Stimulated activated CD8-positive, alpha-beta memory T cell treated with anti-CD3 and anti-CD28 coated beads, Interleukin-7, amount 100 ng/mL, for 1 hour (primary cell): ENCODE measurements at places on chromosomes 11 and 22.

GRCh38 chr11:121814962-121815361 lies 301.1 kb downstream of the BLID start:
- DNase-seq, result no peak

GRCh38 chr22:46047841-46048595 lies 71.1 kb upstream of the WNT7B start:
- DNase-seq, result no peak

- no peak for DNase-seq
These were observed 2.8 kb upstream of the ZNF195 start for GRCh38 chr11:3381794-3382193.

GRCh38 chr11:8705146-8705545 lies 22.6 kb downstream of the RPL27A start:
- DNase-seq, result no peak

- DNase-seq, result no peak
These were observed 175.5 kb downstream of the MN1 start for GRCh38 chr22:27625769-27626674.

DNA sequence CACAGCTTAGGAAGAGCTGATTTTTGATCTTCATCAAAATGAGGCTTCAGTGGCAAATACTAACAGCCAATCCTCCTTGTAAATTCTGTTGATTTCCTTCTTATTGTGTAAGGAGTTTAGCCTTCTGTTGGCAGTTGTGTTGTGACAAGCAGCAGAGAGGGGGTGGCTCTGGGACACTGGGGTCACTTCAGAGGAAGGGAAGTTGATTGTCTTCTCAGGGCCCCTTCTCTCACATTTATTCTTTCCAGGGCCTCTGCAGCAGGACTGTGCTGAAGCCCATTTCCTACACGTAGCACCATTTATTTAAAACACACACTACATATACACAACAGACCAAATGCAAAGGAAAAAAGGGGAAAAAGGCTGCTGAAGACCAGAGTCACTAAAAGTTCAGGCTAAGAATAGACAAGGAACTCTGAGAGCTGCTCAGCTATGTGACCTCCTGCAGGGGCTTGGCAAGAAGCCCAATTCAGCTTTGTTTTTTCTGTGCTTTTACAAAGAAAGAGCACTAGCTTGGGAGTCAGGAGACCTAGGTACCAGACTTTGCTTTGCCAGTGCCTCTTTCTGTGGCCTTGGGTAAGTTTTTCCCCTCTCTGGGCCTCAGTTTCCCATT lies 28.3 kb upstream of the UPB1 start:
- no peak for DNase-seq

GRCh38 chr22:33274214-33275072 lies 216.3 kb upstream of the SYN3 start:
- DNase-seq, result no peak

DNA sequence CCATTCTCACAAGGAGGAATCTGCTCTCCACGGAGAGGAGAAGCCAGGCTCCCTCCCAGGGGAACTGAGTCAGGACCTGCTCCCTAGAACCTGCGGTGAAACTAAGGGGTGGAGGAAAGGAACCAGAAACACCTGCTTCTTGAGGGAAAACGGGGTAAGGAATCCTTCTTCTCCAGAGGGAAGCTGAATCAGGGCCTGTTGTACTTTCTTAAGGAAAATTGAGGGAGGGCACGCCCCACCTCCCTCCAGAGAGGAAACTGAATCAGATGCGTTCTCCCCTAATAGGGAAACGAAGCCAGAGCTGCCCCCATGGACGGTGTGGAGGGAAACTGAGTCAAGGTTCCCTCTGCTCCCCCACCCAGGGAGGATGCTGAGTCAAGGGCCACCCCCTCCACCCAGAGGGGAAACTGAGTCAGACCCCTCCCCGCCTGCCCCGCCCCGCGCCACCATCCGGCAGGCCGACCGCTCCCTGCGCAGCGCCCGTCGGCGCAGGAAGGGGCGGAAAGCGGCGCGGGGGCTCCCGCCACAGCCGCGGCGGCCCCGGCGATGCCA lies 393 bp downstream of the RELA start:
- DNase-seq, result no peak

GRCh38 chr11:72735495-72736027 lies 16.6 kb downstream of the ARAP1 start:
- DNase-seq, result no peak

DNA sequence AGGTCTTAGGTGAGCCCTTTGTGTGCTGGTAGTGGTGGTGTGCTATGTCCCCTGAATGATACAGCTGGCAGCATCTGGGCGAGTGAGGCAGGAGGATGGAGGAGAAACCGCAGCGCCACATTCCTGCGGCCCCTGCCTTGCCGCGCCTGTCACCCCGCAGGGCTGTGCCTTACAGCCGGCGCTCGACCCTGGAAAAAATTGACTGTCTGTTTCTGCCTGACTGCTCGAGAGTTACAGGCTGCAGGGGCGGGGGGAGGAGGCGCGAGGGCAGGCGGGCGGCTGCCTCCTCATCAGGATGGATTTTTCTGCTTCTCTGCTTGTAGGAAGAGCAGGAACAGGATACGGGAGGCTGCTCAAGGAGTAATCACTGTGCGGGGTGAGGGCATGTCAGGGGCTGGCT lies 443.4 kb downstream of the MIAT start:
- no peak for DNase-seq

DNA sequence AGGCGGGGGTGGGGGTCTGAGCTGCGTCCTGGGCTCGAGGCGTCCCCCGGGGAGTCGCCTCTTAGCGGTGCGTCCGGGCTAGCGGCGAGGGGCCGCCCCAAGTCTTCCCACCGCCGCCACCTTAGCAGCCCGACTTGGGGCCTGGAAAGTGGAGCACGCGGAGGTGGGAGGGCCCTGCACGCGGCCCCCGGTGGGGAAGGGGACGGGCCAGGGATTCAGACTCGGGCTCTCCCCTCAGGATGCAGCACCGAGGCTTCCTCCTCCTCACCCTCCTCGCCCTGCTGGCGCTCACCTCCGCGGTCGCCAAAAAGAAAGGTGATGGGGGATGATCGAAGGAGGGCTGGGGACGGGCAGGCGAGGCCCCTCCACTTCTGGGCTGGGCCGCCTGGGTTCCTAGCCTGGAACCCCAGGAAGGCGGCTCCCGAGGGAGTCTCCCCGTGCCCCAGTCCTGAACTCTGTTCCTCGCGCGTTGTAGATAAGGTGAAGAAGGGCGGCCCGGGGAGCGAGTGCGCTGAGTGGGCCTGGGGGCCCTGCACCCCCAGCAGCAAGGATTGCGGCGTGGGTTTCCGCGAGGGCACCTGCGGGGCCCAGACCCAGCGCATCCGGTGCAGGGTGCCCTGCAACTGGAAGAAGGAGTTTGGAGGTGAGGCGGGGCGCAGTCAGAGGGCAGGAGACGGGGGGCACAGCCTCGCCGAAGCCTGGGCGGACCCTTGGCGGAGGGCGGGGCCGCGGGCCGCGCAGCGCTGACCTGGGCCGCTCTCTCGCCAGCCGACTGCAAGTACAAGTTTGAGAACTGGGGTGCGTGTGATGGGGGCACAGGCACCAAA lies 563 bp downstream of the MDK start:
- no peak for DNase-seq

DNA sequence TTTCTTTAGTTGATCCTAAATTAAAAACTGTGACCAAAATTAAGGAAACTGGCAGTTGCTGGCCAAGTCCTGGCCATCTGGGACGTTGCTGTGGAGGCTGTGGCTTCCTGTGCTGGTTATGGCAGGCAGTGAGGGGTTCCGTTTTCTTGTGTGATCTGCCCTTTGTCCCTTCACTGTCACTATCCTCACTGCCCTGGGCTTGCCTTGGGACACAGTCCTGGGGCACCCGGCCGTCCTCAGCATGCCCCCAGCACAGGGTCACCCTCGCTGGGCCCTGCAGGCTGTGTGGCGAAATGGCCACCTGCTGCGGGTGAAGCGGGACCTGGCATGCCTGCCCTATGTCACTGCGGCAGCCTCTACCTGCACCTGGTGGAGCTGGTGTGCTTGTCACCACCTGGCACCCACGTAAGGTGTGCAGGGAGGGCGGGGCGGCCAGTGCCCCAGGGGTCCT lies 52.5 kb upstream of the SLC22A12 start:
- no peak for DNase-seq

- no peak for DNase-seq
These were observed 471.5 kb upstream of the API5 start for GRCh38 chr11:42840176-42840829.

GRCh38 chr11:14181121-14181520 lies 177.9 kb downstream of the RRAS2 start:
- DNase-seq, result no peak

DNA sequence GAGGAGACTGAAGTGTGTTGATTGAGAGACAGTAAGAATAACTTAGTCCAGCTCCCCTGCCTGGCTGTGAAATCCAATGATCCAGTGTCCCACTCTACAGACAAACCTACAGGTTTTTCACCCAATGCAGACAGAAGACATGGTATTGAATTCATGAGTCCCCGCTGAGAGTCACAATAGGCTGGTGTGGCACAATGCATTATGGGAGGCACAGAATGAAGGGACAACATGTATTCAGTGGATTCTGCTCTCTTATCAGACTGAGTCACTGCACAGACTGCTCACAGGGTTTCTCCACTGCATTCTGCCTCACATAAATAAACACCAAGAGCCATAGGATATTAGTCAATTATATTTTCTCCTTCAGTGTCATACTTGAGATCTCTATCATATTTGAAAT lies 55.2 kb upstream of the TOP3B start:
- DNase-seq, result no peak

GRCh38 chr11:113974741-113975470 lies at the start of gene HTR3A:
Gene HTR3A, plus strand, starts transcription at chr11:113975108. Its CDS starts 218 bp downstream, at chr11:113975326.
- DNase-seq, result no peak

DNA sequence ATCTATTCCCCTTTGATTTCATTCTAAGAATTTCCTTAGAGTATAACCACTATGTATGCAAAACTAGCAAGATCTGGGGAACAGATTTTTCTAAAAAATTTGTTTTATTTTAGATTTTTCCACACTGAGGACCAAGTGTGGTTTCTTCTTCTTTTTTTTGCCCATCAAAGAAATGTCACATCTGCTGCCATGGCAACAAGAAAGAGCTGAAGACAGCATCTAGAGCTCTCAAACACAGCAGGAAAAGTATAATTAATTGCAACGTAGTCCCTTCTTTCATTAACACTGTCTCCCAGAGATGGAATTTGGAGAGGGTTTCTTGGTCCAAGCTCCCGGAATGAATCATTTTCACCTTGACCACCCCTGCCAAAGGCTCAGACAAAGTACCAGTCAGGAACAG lies 256.7 kb upstream of the CCDC90B start:
- DNase-seq, result no peak
